Spleen (tissue), 13 donors: ENCODE measurements at places on chromosomes 4 and X. TPM values are rescaled to one million over a fixed set of nuclear protein-coding genes. Genes with fewer than 3 reads are reported as not detected.

The SORBS2 gene
- total RNA-seq, result 82.8 TPM

The SAGE1 gene
- not detected for total RNA-seq

The ERCC6L gene
- 0.80 TPM for total RNA-seq

The HTRA3 gene
- total RNA-seq, result 1.2 TPM

The PTTG2 gene
- total RNA-seq, result 4.5 TPM

The DMP1 gene
- total RNA-seq, result not detected

The CLDN2 gene
- total RNA-seq, result not detected

The STATH gene
- total RNA-seq, result not detected

The ADGRG2 gene
- total RNA-seq, result 2.1 TPM

The PNMA3 gene
- total RNA-seq, result 2.6 TPM

The CXCL6 gene
- 67.1 TPM for total RNA-seq

The F8A3 gene
- 5.0 TPM for total RNA-seq

The TMEM47 gene
- total RNA-seq, result 11.1 TPM

The PABPC1L2B gene
- 0.20 TPM for total RNA-seq

The PDE5A gene
- 9.5 TPM for total RNA-seq

The WAS gene
- total RNA-seq, result 99.8 TPM

The MAGEA11 gene
- total RNA-seq, result not detected

The NAP1L3 gene
- 7.6 TPM for total RNA-seq

The DUSP21 gene
- not detected for total RNA-seq

The JADE3 gene
- 13.1 TPM for total RNA-seq

The TRIM61 gene
- 1.0 TPM for total RNA-seq

The TIGD4 gene
- total RNA-seq, result 0.39 TPM

The MAML3 gene
- 12.2 TPM for total RNA-seq

The KLHL4 gene
- total RNA-seq, result 3.6 TPM

The TBC1D9 gene
- 99.1 TPM for total RNA-seq
